NCI-H2107 (cell line): ENCODE measurements at places on chromosomes 2 and 18.

GRCh38 chr2:177914247-177914646 lies 158.3 kb downstream of the PDE11A start:
- DNase-seq: no peak

DNA sequence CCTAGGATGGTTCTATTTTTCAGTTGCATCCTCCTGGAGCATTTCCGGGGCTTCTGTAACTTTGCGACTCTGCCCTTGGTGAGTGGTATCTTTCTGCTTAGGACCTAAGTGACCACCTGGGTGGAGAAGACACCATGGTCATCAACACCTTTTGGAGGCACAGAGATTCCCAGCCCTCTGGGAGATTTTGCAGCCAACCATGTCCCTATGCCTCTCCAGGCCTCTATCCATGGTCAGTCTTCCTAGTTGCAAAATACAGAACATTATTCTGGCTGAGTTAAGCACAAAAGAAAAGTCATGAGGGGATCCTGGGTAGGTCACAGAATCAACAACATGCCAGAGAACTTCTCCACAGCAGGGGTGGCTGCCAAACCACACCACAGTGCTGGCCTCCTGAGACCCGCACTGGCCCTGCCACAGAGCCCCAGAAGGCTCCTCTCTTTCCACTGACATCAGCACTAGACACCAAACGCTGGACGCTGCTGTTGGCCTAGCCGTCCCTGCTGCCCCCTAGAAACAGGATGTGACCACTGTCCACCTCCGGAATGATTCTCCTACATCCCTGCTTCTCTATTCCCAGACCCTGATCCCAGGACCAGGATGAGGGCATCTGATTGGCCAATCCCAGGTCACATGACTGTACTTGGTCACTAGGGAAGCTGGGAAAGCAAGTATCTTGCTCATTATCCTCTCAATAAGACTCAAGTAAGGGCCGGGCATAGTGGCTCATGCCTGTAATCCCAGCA lies 47.7 kb downstream of the SMAD7 start:
- no peak for DNase-seq

- no peak for DNase-seq
Measured at GRCh38 chr2:160267022-160267421, 67.0 kb upstream of the ITGB6 start.

GRCh38 chr18:54774423-54774822 lies 53.9 kb upstream of the RAB27B start:
- no peak for DNase-seq

DNA sequence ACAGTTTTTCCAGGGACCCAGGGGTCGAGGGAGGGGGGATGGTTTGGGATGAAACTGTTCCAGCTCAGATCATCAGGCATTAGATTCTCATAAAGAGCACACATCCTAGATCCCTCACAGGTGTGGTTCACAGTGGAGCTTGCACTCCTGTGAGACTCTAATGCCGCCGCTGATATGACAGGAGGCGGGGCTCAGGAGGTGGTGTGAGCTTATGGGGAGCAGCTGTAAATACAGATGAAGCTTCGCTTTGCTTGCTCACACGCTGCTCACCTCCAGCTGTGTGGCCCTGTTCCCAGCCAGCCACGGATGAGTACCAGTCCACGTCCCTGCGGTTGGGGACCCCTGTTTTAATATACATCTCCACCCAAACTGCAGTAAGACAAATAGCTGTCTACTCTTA lies 204.2 kb downstream of the AGAP1 start:
- no peak for DNase-seq

GRCh38 chr2:110780461-110780860 lies 48.1 kb downstream of the ACOXL start:
- no peak for DNase-seq

GRCh38 chr2:160375802-160376469 lies 117.7 kb downstream of the RBMS1 start:
- DNase-seq: no peak

- DNase-seq: no peak
Measured at GRCh38 chr2:110712737-110713136, 19.6 kb upstream of the ACOXL start.

DNA sequence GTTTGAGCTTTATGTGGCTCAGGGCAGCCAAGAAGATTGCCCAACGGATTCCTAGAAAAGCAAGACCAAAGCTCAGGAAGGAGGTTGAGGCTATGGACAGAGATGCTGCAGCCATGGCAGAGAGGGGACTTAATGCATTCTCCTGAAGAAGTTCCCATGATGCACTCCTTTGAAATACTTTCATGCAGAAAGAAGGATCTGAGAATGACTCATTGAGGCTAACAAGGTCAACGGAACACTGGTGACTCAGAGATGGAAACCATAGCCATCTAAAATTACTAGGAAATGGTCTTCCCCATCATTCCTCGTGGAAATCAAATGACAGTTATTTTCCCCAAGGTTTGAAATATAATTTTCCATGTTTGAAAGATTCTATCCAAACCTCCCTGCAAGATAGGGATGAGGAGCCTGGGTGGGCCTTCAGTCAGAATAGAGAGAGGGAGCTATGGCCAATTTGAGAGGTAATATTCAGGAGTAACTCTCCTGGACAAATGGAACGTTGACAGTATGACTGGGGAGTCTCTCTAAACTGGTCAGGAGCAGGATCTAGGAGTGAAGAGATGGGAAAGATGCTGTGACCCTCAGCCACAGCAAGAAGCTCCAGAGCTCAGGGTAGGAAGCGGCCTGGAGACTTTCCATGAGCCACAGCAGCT lies 63.0 kb downstream of the REEP1 start:
- no peak for DNase-seq

DNA sequence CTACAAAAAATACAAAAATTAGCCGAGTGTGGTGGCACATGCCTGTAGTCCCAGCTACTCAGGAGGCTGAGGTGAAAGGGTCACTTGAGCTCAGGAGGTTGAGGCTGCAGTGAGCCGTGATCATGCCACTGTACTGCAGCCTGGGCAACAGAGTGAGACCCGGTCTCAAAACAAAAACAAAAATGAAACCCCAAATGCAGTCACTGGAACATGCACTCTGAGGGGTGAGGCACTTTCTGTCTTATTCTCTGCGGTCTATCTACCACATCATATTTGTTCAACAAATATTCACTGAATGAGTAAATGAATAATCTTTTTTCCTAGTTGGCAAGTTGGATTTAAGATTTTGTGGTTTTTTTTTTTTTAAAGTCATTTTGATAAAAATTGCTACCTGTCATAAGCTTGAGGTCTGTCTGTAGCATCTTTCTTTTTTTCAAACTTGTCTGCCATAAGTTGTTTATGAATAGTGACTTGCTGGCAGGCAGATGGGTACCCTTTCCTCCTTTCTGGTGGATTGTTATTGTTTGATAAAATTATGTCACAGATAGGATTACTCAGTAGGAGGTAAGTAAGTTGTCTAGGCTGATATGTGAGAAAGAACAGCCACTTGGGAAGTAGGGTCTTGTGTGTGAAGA lies 11.8 kb downstream of the CHRNA1 start:
- no peak for DNase-seq

- no peak for DNase-seq
Measured at GRCh38 chr2:103169861-103170260, 408.0 kb downstream of the TMEM182 start.

DNA sequence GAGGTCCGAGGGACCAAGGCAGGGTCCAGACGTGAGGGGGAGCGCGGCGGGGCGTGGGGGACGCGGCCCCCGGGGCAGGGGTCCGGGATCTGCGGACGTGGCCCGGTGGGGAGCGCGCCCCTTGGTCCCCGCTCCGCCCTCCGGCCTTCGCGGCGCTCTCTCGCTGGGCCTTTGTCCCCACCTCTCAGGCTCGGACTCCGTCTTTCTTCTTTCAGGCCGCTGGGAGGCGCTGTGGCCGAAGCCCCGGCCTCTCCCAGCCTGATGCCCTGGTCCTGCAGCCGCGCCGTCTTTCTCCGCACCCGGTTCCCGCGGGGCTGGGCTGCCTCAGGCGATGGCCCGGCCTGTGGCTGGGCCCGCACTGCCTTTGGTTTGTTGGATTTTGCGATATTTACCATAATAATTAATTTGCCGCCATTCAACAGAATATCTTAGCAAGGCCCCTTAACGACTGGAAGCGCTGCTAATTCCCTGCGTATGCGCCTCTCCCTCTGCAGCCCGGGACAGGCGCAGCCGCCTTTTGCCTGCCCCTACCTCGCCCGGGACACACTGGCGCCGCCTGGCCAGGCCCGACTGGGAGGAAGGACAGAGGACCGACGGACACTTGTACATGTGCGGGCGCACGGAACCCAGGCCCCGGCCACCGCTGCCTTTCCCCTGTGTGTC lies 10.8 kb downstream of the SIX3 start:
- no peak for DNase-seq
